Effector memory CD8-positive, alpha-beta T cell (primary cell): ENCODE measurements at places on chromosomes 6 and 20.
A peak's percentile ranks its signal among the peaks of the same experiment; 100 is the strongest.

GRCh38 chr6:45568626-45569025 lies 190.9 kb upstream of the SUPT3H start:
- no peaks in the 10 kb centered on the region for H3K27me3 ChIP-seq
- H3K4me3 ChIP-seq = no peak overlapping the region
- no peak for DNase-seq
- H3K4me1 ChIP-seq = peaks cover 41% of the 10 kb centered on the region
- no peak overlapping the region for H3K27ac ChIP-seq

GRCh38 chr6:140561701-140562100 lies 1187.3 kb upstream of the CITED2 start:
- H3K36me3 ChIP-seq = no peaks in the 10 kb centered on the region
- no peaks in the 10 kb centered on the region for H3K4me1 ChIP-seq

DNA sequence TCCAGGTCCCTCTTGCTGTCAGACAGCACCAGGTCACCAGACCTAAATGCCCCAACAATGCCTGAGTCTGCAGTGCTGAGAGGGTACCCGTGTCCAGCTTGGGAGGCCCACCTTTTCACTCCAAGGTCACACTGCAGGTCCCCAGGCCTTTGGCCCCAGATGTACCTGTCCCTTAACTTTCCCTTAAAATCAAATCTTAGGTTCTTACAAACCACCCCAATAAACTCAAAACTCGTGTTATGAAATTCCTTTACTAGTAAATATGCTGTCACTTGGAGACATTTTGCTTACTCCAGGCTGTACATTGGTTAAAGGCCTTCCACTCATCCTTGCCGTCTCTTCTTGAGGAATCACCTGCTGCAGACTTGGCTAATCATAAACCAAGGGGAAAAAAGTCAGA lies 165.7 kb upstream of the RREB1 start:
- H3K27ac ChIP-seq = no peak overlapping the region
- peaks cover 5% of the 10 kb centered on the region for H3K36me3 ChIP-seq
- DNase-seq = no peak
- peaks cover 9% of the 10 kb centered on the region for H3K27me3 ChIP-seq

DNA sequence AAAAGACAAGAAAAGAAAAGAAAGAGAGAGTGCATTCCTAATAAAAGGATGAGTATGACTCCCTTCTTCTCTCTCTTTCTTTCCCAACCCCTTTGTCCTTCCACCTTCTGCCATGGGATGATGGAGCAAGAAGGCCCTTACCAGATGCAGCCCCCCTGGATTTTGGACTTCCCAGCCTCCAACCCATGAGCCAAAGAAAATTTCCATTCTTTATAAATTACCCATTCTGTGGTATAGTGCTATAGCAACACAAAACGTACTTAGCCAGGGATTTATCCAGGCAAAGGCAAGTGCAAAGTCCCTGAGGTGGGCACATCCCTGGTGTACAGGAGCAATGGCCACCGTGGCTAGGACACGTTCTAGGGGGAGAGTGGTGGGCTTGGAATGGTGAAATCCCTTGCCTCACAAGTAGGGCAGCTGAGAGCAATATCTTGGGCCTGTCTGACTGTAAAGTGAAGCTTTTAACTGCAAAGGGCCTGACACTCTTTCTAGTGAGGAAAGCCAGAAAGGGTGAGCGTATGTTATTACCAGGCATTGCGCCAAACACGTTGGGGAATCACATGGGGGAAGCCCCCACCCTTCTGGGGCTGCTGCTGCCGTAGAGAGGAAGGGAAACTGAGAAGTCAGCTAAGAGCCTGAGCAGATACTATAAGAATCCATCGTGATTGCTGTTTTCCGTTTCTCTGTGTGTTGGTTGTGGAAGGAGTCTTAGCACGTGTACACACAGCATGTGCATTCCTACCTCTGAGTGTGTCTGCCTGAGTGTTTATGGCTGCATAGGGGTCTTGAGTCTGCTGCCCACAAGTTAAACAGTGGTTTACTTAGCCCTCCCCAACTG lies 50.7 kb upstream of the SIRPA start:
- peaks cover 49% of the 10 kb centered on the region for H3K27me3 ChIP-seq
- no peaks in the 10 kb centered on the region for H3K4me1 ChIP-seq
- peak overlapping the region; percentile 11 for H3K27ac ChIP-seq
- DNase-seq = no peak

- H3K27me3 ChIP-seq = no peaks in the 10 kb centered on the region
- no peak overlapping the region for H3K27ac ChIP-seq
- peaks cover 3% of the 10 kb centered on the region for H3K36me3 ChIP-seq
Measured at GRCh38 chr6:5287205-5287965, 26.1 kb downstream of the FARS2 start.

GRCh38 chr20:23024701-23025100 lies 10.4 kb upstream of the SSTR4 start:
- no peak overlapping the region for H3K27ac ChIP-seq
- H3K4me3 ChIP-seq = no peak overlapping the region
- peaks cover 4% of the 10 kb centered on the region for H3K27me3 ChIP-seq
- no peaks in the 10 kb centered on the region for H3K4me1 ChIP-seq
- no peak for DNase-seq

GRCh38 chr20:63695424-63696305 lies 787 bp upstream of the TNFRSF6B start:
- peak overlapping the region; percentile 97 for H3K27ac ChIP-seq
- H3K27me3 ChIP-seq = no peaks in the 10 kb centered on the region
- peak overlapping the region; percentile 43 for H3K4me3 ChIP-seq
- no peak for DNase-seq

DNA sequence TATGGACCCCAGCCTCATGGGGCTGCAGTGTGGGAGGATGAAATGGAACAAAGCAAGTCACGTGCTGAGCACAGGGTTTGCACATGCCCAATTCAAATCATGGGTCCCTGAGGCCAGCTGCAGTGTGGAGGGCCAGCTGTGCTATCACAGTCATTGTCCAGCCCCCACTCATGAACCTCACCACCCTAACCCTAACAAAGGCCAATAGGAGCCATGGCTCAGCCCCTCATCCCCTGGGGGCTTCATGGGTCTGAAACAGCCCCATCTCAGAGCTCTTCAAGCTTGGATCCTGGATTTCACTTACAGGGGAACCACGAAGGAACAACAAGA lies 125.6 kb upstream of the MAFB start:
- no peaks in the 10 kb centered on the region for H3K36me3 ChIP-seq
- H3K27me3 ChIP-seq = no peaks in the 10 kb centered on the region
- no peak for DNase-seq
- no peaks in the 10 kb centered on the region for H3K4me1 ChIP-seq

GRCh38 chr6:67009818-67010217 lies 1302.8 kb upstream of the EYS start:
- no peaks in the 10 kb centered on the region for H3K36me3 ChIP-seq
- H3K27me3 ChIP-seq = no peaks in the 10 kb centered on the region
- H3K4me3 ChIP-seq = no peak overlapping the region
- no peak overlapping the region for H3K27ac ChIP-seq
- no peaks in the 10 kb centered on the region for H3K4me1 ChIP-seq

- DNase-seq = no peak
- no peaks in the 10 kb centered on the region for H3K36me3 ChIP-seq
- H3K4me3 ChIP-seq = peak within 1 kb of the TSS; percentile 79
- H3K27ac ChIP-seq = no peak within 1 kb of the TSS
- peaks cover 3% of the 10 kb centered on the region for H3K4me1 ChIP-seq
- H3K27me3 ChIP-seq = peaks cover 67% of the 10 kb centered on the region
Measured at GRCh38 chr6:110357664-110358552, at the start of gene METTL24. Gene METTL24, minus strand, starts transcription at chr6:110358349. Its CDS starts 77 bp downstream, at chr6:110358272.

GRCh38 chr6:42013134-42013516 lies 37.2 kb upstream of the TAF8 start:
- peak overlapping the region; percentile 30 for H3K27ac ChIP-seq
- H3K27me3 ChIP-seq = no peaks in the 10 kb centered on the region
- peaks cover 66% of the 10 kb centered on the region for H3K36me3 ChIP-seq
- H3K4me1 ChIP-seq = peaks cover 65% of the 10 kb centered on the region
- no peak for DNase-seq

- DNase-seq = no peak
- H3K27ac ChIP-seq = no peak overlapping the region
- peaks cover 7% of the 10 kb centered on the region for H3K27me3 ChIP-seq
- H3K36me3 ChIP-seq = no peaks in the 10 kb centered on the region
- H3K4me3 ChIP-seq = no peak overlapping the region
Measured at GRCh38 chr6:63610944-63611343, 24.7 kb upstream of the PHF3 start.

- DNase-seq = no peak
- no peak overlapping the region for H3K27ac ChIP-seq
- H3K27me3 ChIP-seq = no peaks in the 10 kb centered on the region
Measured at GRCh38 chr6:66481216-66481615, 774.2 kb upstream of the EYS start.

GRCh38 chr6:156955494-156956183 lies 178.5 kb downstream of the ARID1B start:
- H3K4me1 ChIP-seq = peaks cover 65% of the 10 kb centered on the region
- H3K4me3 ChIP-seq = no peak overlapping the region
- peaks cover 2% of the 10 kb centered on the region for H3K36me3 ChIP-seq

- no peak overlapping the region for H3K27ac ChIP-seq
- peaks cover 3% of the 10 kb centered on the region for H3K36me3 ChIP-seq
- no peak overlapping the region for H3K4me3 ChIP-seq
- no peaks in the 10 kb centered on the region for H3K4me1 ChIP-seq
Measured at GRCh38 chr20:24432046-24432442, 37.4 kb upstream of the SYNDIG1 start.

- H3K27me3 ChIP-seq = peaks cover 7% of the 10 kb centered on the region
- no peaks in the 10 kb centered on the region for H3K4me1 ChIP-seq
- H3K27ac ChIP-seq = no peak overlapping the region
- no peak for DNase-seq
Measured at GRCh38 chr20:43198607-43199006, 8.9 kb upstream of the PTPRT start.

- DNase-seq = no peak
- H3K27me3 ChIP-seq = peaks cover 7% of the 10 kb centered on the region
- H3K27ac ChIP-seq = no peak overlapping the region
Measured at GRCh38 chr20:49792611-49793010, 20.0 kb upstream of the SLC9A8 start.

- H3K4me3 ChIP-seq = no peak overlapping the region
- no peaks in the 10 kb centered on the region for H3K36me3 ChIP-seq
- no peaks in the 10 kb centered on the region for H3K27me3 ChIP-seq
- no peak overlapping the region for H3K27ac ChIP-seq
Measured at GRCh38 chr6:50249493-50249892, 199.8 kb upstream of the DEFB112 start.

- H3K4me1 ChIP-seq = no peaks in the 10 kb centered on the region
- no peak overlapping the region for H3K4me3 ChIP-seq
- no peak overlapping the region for H3K27ac ChIP-seq
- no peak for DNase-seq
Measured at GRCh38 chr20:8930726-8931125, 138.2 kb upstream of the PLCB4 start.

GRCh38 chr20:38222231-38222922 lies 38.2 kb downstream of the KIAA1755 start:
- peaks cover 11% of the 10 kb centered on the region for H3K27me3 ChIP-seq
- H3K4me1 ChIP-seq = peaks cover 6% of the 10 kb centered on the region
- H3K36me3 ChIP-seq = no peaks in the 10 kb centered on the region
- H3K4me3 ChIP-seq = no peak overlapping the region
- DNase-seq = peak; percentile 42
- no peak overlapping the region for H3K27ac ChIP-seq

GRCh38 chr6:56954403-56955170 lies at the start of gene BEND6:
Gene BEND6, plus strand, starts transcription at chr6:56955107. Its CDS starts 26,704 bp downstream, at chr6:56981811.
- peaks cover 17% of the 10 kb centered on the region for H3K4me1 ChIP-seq
- H3K27me3 ChIP-seq = peaks cover 69% of the 10 kb centered on the region
- H3K36me3 ChIP-seq = no peaks in the 10 kb centered on the region
- no peak for DNase-seq

- H3K36me3 ChIP-seq = no peaks in the 10 kb centered on the region
- no peaks in the 10 kb centered on the region for H3K4me1 ChIP-seq
- H3K27me3 ChIP-seq = peaks cover 8% of the 10 kb centered on the region
- no peak for DNase-seq
- no peak overlapping the region for H3K4me3 ChIP-seq
Measured at GRCh38 chr20:61575151-61575937, 323.3 kb downstream of the CDH4 start.

GRCh38 chr6:24493945-24494820 lies 586 bp upstream of the ALDH5A1 start:
- H3K36me3 ChIP-seq = no peaks in the 10 kb centered on the region
- no peak for DNase-seq
- H3K4me1 ChIP-seq = peaks cover 19% of the 10 kb centered on the region
- H3K4me3 ChIP-seq = peak overlapping the region; percentile 86
- peak overlapping the region; percentile 6 for H3K27ac ChIP-seq

GRCh38 chr6:130708338-130708737 lies 118.9 kb upstream of the SMLR1 start:
- H3K4me1 ChIP-seq = peaks cover 9% of the 10 kb centered on the region
- H3K36me3 ChIP-seq = no peaks in the 10 kb centered on the region
- H3K27me3 ChIP-seq = no peaks in the 10 kb centered on the region
- H3K4me3 ChIP-seq = no peak overlapping the region

GRCh38 chr6:170260686-170261085 lies 30.2 kb downstream of the DLL1 start:
- H3K27me3 ChIP-seq = peaks cover 46% of the 10 kb centered on the region
- no peaks in the 10 kb centered on the region for H3K36me3 ChIP-seq
- no peaks in the 10 kb centered on the region for H3K4me1 ChIP-seq
- no peak overlapping the region for H3K4me3 ChIP-seq

- peak overlapping the region; percentile 94 for H3K27ac ChIP-seq
- DNase-seq = peak; percentile 38
- peaks cover 66% of the 10 kb centered on the region for H3K4me1 ChIP-seq
Measured at GRCh38 chr6:107786709-107787588, 37.2 kb downstream of the SCML4 start.

DNA sequence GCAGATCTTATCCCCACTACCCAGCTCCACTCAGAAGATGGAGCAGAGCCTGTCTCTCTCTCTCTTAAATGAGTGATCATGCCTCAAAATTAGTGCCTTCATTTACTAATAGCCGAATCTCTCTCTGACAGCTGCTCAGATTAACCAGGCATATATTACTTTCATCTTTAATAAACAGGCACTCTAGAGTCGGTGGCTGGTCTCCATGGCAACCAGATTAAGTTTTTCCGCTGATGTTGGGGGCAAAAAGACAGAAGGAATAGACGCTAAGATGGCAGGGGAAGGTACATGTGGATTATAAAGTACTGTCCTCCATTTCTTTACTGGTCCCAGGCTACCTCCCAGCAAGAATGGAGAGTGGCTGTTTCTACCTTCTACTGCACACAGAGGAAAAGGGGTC lies 121.6 kb downstream of the QRSL1 start:
- no peak overlapping the region for H3K4me3 ChIP-seq
- H3K4me1 ChIP-seq = no peaks in the 10 kb centered on the region
- peaks cover 66% of the 10 kb centered on the region for H3K27me3 ChIP-seq
- DNase-seq = no peak
- no peaks in the 10 kb centered on the region for H3K36me3 ChIP-seq
